ENCODE measurements at places on chromosomes 7 and 10.
A peak's percentile ranks its signal among the peaks of the same experiment; 100 is the strongest.

DNA sequence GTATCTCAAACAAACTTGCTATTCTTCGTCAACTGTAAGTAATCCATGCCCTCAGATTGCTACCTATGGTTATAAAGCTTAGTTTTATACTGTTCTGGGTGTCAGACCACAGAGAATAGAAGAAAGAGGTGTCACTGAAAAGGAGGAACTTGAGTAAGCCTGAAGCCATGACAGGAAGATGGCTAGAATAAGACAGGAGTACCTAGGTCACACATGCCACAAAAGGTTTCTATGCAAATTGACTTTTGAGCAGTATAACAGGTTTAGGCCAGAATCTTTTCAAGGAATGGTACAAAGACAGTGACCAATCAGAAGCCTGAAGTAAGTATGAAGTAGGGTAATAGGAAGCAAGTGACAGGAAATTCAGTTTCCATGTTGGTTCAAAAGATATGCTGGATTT, 23.5 kb downstream of the FBXW4 start:
- DNase-seq: no peak

DNA sequence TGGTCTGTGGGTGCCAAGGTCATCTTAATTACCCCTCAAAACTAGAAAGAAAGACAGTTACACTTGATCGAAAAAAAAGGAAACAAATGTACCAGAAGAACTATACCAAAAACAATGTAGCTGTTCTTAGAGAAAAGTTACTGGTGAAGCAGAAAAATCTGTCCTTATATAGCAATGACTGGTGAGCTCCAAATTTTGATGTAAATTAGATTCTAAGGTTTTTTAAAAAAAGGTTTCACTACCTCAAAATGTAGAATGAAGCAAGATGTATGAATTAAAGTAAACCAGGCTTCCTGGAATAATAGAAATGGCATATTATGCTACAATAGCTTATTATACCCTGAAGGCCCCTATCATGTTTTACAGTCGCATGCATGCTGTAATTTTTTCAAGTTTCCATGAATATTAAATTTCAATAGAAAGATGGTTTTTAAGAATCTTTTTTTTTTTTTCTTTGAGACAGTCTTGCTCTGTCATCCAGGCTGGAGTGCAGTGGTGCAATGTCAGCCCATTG, 28.4 kb upstream of the FKBP9 start:
- DNase-seq: no peak

GRCh38 chr7:1312136-1313070, 79.7 kb downstream of the UNCX start:
- no peak for DNase-seq

- no peak for DNase-seq
Measured at GRCh38 chr7:13986208-13986607, 3.3 kb downstream of the ETV1 start.

DNA sequence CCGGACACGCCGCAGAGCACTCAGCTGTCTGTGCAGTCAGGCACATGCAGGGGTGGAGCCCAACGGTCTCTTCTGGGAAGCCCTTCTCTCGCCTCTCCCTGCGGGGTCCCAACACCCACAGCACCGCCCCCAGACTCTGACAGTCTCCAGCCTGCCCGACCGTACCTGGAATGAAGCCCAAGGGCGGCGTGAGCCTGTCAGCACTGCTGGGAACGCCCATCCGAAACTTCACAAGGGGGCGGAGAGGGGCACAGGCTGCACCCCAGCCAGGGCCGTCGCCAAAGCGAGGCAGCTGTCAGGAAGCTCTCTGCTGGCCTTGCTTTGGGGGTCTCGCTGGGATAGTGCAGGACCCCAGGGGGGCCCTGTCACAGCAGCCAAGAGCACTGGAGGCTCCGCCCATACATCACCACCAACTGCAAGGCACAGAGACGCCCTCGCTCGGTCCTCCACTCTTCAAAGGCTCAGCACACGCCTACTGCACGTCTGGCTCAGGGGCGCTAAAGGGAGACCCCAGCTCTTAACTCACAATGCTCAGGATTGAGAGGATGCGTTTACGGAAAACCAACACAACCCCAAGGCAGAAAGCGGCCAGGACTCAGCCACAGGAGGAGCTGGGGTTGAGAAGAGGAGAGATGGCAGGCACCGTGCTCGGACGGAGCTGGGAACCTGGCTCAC, 30.9 kb downstream of the MAD1L1 start:
- DNase-seq: peak; percentile 7

- DNase-seq: no peak
Measured at GRCh38 chr10:86436963-86437362, 70.4 kb upstream of the GRID1 start.

DNA sequence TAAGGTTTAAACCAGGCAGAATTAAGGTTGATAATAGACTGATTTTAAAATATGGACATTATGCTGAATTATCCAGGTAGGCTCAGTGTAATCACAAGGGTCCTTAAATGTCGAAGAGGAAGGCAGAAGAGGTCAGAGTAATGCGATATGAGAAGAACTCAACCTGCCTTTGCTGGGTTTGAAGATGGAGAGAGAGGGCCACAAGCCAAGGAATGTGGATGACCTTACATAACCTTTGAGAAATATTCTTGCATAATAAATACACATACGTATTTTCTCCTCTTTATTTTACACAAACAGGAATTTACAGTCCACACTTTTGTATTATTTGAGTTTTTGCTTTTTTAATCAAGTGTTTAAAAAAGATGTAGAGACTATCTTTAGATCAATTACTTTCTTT, 88.5 kb downstream of the ST7 start:
- no peak for DNase-seq

GRCh38 chr7:151378496-151379192, 31.2 kb downstream of the WDR86 start:
- no peak for DNase-seq

DNA sequence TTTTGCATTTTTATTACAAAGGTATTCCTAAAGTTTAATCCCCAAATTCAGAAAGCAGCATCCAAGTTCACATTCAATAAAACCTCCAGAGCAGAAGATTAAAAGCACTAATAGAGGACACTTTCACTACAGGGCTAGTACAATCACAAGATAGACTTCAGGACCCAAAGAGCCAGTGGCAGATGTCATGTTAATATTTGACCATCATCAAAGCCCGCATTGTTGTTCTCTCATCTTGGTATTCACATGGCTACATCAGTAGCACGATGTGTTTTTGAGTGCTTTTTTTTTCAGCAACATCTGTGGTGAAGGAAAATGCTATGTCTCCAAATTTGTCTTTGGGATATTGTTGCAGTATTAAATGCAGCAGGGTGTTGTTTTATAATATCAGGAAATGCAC, 134.3 kb downstream of the ARL4A start:
- DNase-seq: no peak

DNA sequence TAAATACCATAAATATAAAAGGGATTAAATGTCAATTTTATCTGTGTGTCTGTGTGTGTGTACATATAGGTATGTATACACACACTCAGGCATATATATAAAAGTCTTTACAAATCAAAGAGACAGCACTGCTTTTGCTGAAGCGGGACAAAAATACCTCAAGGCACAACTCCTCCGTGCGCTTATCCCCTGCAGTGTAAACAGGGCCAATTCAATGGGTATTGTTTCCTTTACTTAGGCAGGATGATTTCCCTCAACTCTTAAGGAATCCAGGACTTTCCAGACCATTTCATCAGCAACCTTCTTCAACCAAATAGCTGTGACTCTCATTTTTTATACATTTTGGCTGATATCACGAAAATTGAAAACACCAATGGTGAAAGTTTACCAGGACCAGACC, 227.7 kb downstream of the CRPPA start:
- no peak for DNase-seq

Measured in cardiac fibroblast (primary cell).